Adipocyte (in vitro differentiated cells): ENCODE measurements at places on chromosomes 2 and 18.

GRCh38 chr2:95300450-95300849 is 3.3 kb downstream of the KCNIP3 start:
- no peak for DNase-seq

GRCh38 chr2:154403242-154403790 is 295.2 kb upstream of the KCNJ3 start:
- no peak for DNase-seq

GRCh38 chr2:106085181-106085940 is 108.7 kb downstream of the UXS1 start:
- peak; percentile 60 for DNase-seq

GRCh38 chr2:10591207-10591606 is 98.6 kb downstream of the NOL10 start:
- peak; percentile 67 for DNase-seq

DNA sequence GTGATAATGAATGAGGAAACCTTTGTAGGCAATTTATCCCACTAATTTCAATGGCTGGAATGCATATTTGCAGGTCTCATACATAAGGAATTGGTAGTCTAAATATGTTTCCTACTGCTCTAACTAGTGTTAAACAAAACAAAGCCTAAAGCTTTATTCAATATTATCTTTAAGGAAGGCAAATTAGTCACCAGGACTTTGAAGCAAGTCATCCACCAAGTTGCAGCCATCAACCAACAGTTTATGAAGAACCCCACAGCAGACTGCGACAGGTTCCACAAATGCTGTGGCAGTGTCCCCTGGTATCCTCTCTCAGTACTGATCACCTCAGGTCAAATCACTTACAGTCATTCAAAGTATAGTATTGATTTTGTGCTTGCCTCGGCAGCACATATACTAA is 181.5 kb upstream of the ZFP36L2 start:
- no peak for DNase-seq

- no peak for DNase-seq
Measured at GRCh38 chr2:11658208-11659114, 11.5 kb downstream of the NTSR2 start.

GRCh38 chr2:220433131-220433530 is 805.7 kb downstream of the SLC4A3 start:
- no peak for DNase-seq

- peak; percentile 53 for DNase-seq
Measured at GRCh38 chr18:51068105-51068504, 38.1 kb downstream of the SMAD4 start.

DNA sequence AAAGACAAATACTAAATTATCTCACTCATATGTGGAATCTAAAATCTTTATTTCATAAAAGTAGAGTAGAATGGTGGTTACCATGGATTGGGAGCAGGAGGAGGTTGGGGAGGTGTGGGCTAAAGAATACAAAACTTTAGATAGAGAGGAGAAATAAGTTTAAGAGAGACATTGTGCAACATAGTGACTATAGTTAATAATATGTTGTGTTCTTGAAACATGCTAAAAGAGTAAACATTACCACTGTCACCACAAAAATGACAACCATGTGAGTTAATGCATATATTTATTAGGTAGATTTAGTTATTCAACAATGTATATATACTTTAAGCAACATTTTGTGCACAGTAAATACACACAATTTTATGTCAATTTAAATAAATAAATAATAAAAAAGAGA is 128.5 kb upstream of the COL3A1 start:
- no peak for DNase-seq

DNA sequence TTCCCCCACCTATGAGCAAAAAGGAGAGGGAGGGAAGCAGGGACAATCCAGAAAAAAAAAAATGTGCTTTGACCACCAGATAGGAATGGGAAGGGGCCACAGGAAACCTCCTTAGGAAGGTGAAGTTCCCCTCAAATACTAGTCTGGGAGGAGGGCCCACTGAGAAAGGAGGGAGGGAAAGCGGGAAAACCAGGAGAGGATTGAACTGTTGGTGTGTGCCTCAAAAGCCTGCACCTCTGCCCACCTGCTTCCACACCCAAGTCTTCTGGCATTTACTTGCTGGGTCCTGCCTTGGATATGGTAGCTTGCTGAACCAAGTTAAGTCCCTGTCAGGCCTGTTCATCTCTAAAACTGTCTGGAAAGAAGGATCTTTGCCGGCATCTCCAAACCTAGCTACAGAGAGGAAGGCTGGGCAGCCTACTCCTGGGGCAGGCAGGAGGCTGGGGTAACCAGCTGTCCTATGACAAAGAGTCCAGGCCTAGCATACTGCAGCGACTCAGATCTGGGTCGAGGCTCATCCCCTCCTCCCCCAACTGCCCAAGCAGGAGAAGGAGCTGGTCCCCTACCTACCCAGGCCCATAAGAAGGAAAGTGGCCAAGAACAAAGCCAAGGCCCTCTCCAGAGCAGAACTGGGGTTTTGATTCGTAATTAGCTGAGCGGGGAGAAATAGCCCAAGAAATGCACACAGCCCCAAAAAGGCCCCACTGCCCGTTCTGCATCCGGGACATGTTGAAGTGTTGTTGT is 3.0 kb downstream of the EN1 start:
- DNase-seq: no peak

GRCh38 chr18:11851806-11852337 is 659 bp downstream of the CHMP1B start:
- peak; percentile 64 for DNase-seq

- DNase-seq: no peak
Measured at GRCh38 chr2:31962757-31963361, 47.9 kb downstream of the MEMO1 start.

- no peak for DNase-seq
Measured at GRCh38 chr2:26637811-26638310, 3.3 kb downstream of the CIB4 start.

DNA sequence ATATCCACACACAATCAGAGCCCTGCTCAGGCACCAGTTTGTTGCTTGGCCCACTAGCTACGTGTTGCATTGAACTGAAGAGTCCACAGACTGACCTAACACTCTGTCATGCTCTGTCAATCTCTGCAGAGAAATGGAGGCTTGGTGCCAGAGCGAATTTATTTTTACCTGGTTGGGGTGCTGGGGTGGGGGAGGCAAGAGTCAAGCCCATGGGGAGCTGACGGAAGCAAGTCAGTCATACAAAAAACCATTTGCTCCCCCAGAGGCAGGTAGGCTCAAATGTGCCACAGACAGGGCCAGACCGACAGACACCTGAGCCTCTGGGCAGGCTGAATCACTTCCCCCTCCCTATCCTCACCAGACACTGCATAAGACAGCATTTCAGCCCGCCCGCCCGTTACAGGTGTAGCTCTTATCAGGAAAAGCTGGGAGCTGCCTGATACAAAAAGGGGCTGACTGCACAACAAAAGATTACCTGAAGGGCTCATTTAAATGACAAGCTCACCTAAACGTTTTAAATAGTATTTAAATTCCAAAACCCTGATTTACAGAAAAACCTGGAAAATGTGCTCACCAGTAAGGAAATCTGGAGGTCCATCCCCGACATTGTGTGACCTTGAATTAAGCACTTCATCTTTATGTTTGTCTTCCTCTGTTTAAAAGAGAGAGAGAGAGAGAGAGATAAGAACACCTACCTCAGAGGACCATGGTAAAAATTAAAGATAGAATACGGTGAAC is 2.1 kb upstream of the PCBP1 start:
- DNase-seq: no peak

DNA sequence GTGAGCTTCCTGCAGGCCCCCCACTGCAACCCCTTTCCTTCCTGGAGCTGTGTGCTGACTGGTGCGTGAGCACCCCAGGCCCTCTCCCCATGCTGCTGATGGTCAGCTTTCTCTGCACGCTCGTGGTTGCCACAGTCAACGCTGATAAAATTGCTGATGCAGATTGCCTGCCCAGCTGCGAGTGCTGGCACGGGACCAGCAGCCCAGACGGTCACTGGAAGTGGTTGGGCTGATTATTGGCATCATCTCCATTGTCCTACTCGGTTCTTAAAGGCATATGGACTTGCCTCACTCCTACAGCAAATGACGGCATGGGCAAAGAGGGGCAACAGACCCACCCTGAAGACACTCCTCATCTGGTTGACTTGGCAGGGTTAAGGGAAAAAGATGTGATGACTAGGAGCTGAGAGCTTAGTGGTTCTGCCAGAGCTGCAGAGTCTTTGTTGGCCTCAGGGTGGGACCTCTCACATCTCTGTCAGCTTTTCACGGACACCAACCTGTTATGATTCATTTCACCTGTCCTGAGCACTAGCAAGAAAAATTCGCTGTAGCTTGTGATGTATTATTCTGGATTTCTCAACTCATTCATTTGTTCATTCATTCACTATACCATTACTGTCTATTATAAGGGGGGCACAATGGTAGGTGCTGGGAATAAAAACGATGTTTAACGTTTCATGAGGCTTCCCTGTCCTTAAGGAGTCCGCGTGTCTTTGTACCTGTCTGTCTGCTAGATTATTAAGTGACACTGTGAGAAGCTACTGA is 38.4 kb downstream of the PAX8 start:
- DNase-seq: peak; percentile 86

DNA sequence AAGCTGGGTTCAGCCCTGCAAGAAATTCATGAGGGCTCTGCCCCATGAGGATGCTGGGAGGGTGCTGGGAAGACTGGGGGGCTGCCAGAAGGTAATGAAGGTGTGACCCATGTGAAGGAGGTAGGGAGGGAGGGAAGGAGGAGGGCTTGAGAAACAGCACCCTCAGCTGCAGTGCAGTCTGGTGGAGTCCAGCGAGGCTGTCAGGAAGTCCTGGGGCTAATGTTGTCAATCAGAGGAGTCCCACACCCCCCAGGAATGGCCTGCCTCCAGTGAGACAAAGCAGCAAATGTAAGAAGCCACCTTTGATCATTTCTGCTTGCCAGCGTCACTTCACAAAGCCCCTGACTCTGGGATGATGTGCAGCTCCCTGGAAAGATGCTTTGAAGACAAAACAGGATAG is 248.4 kb downstream of the SH3BP4 start:
- no peak for DNase-seq

- peak; percentile 34 for DNase-seq
Measured at GRCh38 chr2:216971593-216971992, 111.7 kb upstream of the TNP1 start.

- DNase-seq: no peak
Measured at GRCh38 chr18:40415176-40415791, 1539.8 kb upstream of the PIK3C3 start.

GRCh38 chr2:179682756-179683155 is 178.7 kb downstream of the ZNF385B start:
- DNase-seq: no peak

DNA sequence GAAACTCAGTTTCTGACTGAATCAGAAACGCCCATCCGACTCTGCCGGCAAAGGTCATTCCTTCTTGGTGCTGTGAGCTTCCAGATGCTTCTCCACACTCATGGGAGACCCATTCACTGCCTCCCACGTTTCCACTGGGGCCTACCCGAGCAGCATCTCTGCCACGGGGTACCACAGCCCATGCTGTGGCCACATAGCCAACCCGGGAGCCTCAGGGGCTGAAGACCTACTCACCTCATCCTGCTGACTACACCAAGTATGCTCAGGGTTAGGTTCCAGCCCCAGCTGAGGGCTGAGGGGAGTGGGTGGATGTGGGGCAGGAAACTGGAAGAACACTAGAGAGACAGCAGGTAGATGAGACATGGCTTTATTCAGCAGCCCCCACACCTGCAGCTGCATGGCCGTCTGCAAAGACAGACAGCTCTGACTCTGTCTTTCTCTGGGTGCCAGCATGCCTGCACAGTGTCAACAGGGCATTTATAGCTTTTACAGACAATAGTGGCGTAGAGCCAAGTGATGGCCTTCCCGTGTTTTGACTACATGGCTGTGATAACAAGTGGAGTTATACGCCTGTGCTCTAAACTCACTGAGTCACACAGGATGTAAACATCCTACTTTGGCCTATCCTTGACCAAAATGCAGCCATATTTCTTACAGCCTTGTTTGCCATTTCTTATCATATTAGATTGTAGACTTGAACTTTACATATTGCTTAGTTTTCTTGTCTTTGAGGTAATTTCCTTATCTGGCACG is 16.5 kb upstream of the KLHL23 start:
- DNase-seq: no peak

- no peak for DNase-seq
Measured at GRCh38 chr18:40048886-40049650, 1906.0 kb upstream of the PIK3C3 start.
